ENCODE measurements at places on chromosomes 1 and 21.

DNA sequence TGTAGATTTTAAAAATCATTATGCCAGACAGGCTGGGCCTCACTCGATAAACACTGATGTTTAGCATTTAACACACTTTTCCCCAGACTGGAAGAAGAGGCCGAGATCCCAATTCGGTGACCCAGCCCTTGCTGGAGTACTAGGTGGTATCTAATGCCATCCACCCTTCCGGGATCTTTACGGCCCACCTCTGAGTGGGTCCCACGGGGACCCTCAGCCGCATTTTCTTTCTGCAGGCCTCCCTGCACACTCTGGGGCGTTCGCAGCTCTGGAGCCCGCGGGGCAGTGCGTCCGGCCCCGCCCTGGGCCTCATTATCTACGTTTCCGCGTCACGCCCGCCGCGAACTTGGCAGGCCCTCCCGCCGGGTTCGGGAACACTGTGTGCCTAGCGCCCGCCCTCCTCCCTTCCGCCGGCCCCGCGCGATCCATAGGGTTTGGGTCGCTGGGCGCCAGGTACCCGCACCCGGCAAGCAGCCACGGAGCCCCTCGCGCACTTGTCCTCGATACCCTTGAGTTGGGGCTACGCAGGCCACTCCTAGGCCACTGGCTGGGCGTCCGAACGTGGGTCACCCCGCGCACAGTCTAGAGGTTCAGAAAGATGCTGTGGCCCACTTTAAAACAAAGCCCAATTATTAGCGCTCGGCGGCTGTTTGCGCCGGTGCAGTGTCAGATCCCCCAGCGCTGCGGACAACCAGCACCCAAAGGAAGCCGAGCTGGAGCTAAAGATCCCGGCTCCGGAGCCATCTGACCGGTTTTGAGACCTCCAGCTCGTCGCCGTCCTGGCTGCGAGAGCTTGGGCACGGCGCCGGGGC is 950 bp upstream of the EVA1C start:
- peak; percentile 97 for DNase-seq

GRCh38 chr1:183163316-183163715 is 22.7 kb upstream of the LAMC2 start:
- no peak for DNase-seq

- no peak for DNase-seq
These were observed 70.2 kb downstream of the ARHGEF16 start for GRCh38 chr1:3524556-3525203.

DNA sequence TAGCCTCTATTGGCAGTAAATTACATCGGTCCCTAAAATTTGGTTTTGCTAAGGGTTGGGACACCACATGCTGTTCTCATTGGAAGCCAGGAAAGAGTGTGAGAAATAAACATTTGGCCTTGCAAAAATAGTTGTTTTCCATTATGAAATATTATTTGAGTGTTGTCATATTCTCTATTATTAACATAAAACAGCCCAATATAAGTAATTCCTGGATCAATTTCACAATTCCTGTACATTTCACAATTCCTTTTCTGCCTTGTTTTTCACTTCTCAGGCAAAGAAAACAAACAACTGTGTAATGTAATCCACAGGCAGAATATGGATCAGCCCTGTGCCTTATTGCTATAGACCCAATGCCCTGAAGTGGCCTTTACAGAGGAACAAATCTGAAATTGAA is 40.5 kb downstream of the C1orf87 start:
- DNase-seq = no peak

GRCh38 chr1:194833111-194833510 is 1646.7 kb upstream of the B3GALT2 start:
- DNase-seq = no peak

DNA sequence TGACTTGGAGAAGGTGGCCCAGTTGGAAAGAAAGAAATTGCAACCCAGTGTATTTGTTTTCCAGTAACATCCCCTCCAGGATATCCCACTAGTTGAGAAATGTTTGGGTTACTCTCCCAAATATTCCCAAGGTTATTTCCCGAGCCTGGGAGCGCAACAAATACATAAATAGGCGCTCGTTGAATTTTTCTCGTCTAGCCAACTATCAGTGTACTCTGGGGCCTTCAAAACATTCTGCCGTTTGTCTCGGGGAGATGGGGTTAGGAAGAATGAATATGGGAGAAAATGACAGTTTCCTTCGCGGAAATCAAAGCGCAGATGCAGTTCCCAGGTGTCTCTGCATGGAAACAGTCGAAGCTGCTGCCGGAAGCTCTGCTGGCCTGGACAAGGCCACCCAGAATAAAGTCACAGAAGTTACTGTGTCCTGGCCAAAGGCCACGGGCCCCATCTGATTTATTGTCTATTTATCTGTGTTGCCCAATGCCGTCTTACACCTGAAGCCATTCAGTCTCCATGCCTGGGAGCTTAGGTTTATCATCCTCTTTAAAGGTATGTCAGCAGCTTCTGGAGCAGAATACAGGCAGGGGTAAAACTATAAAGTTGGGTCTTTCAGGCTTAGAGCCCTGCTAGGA is 1.0 kb downstream of the C1orf115 start:
- DNase-seq = no peak

DNA sequence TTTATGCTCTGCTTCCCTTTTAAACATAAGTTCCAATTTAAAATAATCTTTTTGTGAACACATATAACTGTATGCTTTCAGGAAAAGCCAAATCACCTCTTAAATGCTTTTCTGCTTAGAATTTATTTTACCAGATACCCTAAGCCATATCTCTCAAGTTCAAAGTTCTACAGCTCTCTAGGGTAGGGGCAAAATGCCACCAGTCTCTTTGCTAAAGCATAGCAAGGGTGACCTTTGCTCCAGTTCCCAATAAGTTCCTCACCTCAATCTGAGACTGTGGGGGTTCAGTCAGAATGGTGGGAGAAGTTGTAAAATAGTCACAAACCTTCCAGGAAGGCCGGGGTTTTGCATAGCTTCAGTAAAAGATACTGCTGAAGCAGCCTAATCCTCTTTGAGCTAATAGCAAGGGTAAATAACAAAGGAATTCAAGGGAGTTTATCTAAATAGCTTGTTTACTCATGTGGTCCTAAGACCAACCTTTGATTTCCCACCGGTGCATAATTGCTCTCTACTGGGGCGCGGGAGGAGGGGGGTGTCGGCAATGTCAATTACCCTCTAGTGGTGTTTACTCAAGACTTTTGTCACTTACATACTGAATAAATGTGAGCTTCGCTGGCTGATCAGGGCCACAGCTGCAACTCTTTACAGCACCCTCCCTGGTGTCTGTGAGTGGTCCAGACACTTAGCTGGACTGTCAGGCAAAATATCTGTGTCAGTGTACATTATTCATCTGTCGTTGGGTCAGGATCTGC is 1376.2 kb downstream of the NCAM2 start:
- DNase-seq = no peak

DNA sequence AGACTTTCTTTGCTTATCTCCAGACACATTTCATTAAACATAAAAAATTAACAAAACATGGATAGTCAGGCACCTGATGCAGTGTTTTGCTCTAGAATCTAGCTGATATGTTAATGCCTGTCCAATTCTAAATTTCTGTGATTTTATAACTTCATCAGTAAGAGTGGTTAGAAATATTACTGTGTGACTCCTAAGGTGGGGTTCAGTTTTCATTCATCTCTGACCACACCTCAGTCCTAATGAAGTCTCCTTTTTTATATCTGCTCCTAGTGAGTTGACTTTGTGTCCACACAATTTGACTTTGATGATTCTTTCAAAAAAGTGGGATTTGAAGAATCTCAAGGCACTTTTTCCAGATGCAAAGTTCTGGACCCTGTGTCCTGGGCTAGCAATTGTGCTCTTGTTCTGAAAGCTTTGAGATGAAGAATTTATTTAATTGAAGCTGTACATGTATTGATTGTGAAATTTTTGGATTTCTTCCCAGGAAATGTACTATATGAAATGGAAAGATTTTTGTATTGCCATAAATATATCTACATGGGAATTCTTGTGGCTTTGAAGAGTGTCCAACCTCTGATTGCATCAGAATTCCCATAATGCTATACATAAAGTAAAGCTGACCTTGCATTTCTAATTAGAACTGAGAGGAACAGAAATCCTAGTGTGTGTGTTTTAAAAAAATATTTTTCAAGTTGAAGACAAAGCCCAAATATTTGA is 111.2 kb downstream of the GIPC2 start:
- no peak for DNase-seq

DNA sequence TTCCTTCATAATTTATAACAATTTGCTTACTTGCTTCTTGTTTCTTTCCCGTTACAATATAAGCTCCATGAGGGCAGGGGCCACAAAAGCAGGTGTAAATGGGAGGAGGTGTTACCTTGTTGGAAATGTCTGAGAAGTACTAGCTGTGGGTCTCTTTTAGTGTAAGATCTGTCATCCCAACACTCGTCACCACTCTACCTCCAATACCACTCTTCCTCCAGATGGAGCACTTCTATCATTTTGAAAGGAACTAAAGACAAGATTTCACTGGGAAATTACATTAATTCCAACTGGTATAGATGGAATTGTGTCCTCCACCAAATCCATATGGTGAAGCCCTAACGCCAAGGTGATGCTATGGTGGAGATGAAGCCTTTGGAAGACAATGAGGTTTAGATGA is 53.0 kb upstream of the CPLANE2 start:
- peak; percentile 19 for DNase-seq

DNA sequence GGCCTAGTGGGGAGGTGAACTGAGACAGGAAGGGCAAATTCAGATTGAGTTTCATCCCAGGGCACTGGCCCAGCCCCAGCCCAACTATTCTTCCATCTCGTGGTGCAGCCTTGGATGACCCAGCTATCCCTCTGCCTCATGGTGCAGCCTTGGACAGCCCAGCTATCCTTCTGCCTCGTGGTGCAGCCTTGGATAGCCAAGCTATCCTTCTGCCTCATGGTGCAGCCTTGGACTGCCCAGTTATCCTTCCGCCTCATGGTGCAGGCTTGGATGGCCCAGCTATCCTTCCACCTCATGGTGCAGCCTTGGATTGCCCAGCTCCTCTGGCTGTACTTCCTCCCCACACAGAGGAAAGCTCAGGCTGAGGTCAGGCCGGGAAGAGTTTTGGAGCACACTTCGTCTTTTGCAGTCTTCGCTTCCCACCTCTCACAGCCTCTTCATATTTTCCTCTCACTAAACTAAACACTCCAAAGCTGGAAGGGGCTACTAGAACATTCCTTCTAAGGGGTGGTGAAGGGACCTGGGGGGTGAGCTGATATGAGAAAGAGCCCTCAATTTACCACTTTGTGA is 69.8 kb upstream of the TTC34 start:
- no peak for DNase-seq

GRCh38 chr1:167109125-167109524 is 15.2 kb downstream of the STYXL2 start:
- no peak for DNase-seq

- DNase-seq = peak; percentile 47
These were observed 172.0 kb upstream of the CAMK1G start for GRCh38 chr1:209411491-209411929.

GRCh38 chr1:220910021-220910420 is 30.8 kb downstream of the HLX start:
- DNase-seq = no peak

- no peak for DNase-seq
These were observed 4.7 kb downstream of the RPS6KC1 start for GRCh38 chr1:213055767-213056166.

DNA sequence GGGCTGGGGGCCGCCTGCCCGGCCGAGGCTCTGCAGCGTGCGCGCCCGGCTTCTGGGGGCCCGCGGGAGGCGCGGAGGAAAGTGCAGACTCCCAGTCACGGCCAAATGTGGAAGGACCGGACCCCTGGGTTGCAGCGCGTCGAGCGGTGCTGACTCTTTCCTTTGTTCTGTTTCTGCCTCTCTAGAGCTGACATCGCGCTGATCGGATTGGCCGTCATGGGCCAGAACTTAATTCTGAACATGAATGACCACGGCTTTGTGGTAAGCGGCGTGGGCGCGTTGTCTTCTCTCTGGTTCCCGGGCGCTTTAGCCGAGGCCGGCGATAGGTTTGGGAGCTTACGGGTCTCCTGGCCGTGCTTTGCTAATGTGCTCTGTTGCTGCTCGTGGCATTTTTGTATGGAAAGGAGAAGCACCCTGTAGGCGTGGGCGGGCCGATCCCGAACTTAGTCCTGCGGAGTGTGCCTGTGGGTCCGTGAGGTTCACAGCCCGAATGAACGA is 629 bp downstream of the PGD start:
- DNase-seq = no peak

GRCh38 chr1:44714944-44715571 is 15.9 kb downstream of the RNU5D-1 start:
- DNase-seq = peak; percentile 81

DNA sequence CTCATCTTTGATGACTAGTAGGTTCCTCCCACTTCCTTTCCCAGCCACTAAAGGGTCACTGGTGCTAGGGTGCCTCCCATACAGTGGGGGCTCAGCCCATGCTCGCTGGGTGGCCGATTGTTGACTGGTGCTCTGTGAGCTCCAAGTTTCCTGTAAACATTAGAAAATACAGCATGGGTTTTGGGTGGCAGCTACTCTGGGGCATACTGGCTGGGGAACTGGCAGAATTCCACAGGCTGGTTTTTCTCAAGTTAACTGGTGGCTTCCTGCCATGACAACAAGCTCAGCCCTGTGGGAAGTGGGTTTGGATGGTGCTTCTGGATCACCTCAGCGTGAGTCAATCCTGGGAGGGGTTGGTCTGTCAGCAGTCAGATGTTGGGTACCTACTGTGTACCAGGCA is 28.7 kb upstream of the CRNN start:
- DNase-seq = no peak

DNA sequence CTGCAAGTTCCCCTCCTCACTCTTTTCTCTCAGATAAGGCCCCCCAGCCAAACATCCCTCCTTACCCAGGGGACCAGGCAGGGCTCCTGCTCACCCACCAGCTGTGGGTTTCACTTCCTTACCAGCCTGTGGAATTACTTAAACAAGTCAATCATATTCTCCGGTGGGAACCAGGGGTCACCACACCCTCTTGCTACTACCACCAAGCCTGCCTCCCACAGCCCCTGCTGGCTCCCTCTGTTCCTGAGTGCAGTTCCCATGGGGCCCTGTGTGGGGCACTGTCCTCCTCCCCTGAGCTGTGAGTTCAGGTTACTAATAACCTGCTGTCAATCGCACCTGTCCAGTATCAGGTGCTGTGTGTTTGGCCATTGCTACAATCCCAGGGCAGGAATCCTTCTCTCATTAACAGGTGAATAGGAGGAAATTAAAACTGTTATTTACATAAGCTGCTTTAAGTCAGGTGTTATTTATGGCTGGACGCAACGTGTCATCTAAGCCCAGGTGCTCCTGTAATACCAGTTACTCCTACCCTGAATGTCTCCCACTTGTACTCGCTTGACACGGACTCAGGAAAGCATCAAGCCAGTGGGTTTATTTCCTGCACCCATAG is 53.1 kb upstream of the LBR start:
- no peak for DNase-seq

GRCh38 chr21:25390701-25391100 is 216.6 kb downstream of the MRPL39 start:
- no peak for DNase-seq

- no peak for DNase-seq
These were observed 613.0 kb upstream of the BEND5 start for GRCh38 chr1:49389699-49390098.

- no peak for DNase-seq
These were observed 15.5 kb downstream of the TMEM59 start for GRCh38 chr1:54037476-54037875.
